Stimulated activated CD8-positive, alpha-beta memory T cell treated with anti-CD3 and anti-CD28 coated beads, Interleukin-2, amount 100 ng/mL, for 1 hour (primary cell): ENCODE measurements at places on chromosomes 3 and 15.

DNA sequence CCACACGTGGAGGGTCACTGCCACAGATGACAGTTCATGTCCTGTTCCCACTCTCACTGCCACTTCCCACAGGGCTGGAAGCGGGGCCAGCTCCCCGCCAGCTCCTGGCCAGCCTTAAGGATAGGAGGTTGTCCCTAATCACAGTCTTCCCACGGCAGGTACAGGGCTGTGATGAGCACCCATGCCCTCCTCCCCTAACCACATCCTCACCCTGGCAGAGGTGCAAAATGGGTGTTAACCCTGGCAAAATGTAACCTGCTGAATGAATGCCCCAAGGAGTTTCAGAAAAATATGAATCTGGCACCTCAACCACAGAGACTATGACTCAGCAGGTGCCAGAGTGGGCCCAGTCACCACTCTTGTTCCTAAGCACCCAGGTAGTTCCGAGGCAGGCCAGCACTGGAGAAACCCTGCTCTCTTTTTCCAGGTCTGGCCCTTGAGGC lies 185.1 kb upstream of the TPM1 start:
- no peak for DNase-seq

DNA sequence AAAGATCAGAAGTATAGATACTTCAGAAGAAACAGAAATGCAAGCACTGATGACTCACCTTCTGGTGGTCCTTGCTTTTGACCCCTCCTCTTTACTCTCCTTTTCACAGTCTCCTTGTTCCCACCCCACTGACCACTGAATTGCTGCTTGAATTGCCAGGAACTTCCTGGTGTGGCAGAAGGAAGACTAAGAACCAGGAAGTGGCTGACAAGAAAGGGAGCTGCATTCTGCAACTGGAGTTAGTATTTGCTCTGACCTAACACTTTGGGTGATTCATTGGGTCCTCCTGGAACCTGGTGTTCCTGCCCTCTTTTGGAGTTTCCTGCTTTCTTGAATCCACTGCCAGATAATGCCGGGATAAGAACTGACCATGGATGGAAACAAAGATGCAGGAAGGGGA lies 23.0 kb downstream of the KY start:
- DNase-seq: no peak

GRCh38 chr3:107461721-107462120 lies 61.0 kb upstream of the BBX start:
- no peak for DNase-seq

DNA sequence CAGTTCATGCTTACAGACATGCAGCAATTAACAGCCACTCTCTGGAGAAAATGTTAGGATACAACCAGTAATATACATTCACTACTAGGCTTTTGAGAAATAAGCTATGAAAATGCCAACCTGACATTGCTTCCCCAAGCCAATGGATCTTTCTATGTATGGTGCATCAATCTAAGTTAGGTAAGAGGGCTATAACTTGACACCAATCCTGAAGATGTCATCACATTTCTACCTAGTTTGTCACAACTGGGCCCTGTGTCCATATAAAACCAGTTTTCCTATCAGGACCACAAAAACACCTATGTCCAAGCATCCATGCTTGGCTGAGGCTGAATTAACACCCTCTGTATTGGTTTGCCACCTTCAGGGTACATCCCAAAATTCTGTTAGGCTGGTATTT lies 13.8 kb upstream of the GPX1 start:
- DNase-seq: no peak

- no peak for DNase-seq
Observed at GRCh38 chr3:63900459-63900858, 11.7 kb downstream of the SCAANT1 start.

DNA sequence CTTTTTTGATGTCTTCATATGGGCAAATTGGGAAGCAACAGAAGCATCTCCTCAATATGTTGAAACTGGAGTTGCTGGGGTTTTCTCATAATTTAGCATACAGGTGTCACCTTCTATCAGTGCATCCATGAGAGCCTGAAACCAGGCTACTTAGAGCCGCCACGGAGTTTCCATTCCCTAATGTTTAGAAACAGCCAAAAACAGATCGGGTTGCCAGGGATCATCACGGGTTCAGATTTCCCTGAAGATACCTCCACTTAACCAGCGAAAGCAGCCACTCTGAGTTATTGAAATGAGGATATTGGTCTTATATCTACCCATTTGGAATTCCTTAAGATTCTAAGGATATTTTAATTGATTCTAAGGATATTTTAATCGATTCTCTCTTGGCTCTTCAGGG lies 14.5 kb downstream of the TERB2 start:
- DNase-seq: no peak

DNA sequence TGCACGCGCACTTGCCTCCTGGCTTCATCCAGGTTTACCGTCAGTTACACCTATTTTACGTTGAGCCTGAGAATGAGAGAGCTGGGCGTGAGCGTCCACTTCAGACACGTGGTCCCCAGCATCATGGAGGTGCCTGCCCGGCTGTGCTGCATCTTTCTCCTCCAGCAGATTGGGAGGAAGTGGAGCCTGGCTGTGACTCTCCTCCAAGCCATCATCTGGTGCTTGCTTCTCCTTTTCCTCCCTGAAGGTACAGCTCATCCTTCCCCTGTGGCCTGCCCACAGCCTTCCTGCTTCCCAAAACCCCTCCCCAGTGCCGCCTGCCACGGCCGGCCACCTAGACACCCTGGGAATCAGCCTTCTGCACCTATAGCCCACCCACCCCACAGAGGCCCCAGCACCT lies 31.6 kb downstream of the SLC22A14 start:
- DNase-seq: no peak

GRCh38 chr3:61807865-61808276 lies 246.5 kb downstream of the PTPRG start:
- DNase-seq: no peak

DNA sequence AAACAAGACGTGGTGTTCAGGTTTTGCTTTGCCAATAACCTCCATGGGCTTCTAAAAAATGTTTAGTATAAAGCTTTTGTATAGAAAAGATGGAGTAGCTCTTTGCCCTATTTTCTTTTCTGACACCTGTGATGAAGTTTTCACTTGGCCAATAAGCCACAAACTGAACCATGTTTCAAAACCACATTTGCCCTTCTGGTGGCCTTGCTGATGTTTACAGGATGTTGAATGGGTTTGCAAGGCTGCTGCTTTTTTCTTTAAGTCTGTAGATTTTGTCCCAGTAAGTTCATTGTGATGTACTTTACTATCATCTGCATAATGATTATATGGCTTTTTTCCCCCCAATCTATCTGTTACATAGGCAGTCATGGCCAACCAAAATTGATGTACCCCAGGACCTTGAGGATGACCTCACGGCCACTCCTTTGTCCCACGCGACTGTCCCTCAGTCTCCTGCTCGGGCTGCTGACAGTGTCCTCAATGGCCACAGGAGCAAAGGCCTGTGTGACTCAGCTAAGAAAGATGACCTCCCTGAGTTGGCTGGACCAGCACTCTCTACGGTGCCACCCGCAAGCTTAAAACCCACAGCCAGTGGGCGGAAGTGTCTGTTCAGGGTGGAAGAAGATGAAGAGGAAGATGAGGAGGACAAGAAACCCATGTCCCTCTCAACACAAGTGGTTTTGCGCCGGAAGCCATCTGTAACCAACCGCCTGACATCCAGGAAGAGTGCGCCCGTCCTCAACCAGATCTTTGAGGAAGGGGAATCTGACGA lies 60.8 kb downstream of the SNRK start:
- peak; percentile 21 for DNase-seq

DNA sequence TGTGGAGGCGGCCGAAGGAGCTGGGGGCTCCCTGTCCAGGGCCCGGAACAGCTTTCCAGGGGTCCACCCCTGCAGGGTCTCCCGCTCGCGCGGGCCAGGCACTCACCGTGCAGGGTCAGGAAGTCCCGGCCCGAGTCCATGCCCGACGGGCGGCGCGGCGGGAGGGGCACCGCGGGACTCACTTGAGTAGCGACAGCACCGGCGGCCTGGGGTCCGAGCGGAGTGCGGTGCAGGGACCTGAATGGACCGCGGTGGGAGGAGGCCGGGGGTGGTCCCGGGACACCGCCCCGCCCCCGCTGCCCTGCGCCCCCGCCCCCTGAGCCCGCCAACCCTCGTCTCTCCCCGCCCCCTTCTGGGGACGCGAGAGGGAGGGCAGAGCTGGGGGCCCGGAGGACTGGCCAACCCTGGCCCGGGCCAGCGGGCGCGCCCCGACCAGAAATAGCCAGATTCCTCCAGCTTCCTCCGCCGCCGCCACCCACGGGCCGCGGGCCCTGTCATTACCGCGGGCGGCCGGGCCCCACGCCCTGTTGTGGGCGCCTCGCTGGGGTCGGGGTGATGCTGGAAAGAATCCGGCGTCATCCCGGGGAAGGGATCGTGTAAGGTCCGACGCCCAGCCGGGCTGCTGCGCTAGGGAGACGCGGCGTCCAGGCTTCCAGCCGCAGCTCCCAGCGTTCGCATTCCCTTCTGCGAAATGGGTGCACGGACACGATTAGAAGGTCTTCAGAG lies at the start of gene PLCD1:
TSS of gene PLCD1 (minus strand) at position 243 of the 726 bp plus-strand sequence. CDS start at position 140, 103 bp downstream.
- DNase-seq: peak; percentile 14

DNA sequence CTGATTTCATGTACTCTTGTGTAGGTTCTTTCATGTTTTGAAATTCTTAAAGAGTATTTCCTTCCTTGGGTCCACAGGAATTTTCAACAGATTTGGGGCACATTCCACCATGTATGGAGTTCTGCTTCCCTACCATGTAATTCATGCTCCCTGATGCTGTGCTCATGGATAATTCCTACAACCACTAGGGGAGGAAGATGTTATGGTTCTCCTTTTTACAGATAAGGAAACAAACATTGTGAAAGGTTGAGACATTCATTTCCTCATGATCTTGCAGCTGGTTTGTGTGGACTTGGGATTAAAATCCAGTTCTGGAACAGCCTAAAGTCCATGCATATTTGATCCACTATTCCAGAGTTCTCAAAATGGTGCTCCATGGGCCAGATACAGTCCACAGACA lies 174.9 kb upstream of the FRMD4B start:
- DNase-seq: no peak

GRCh38 chr3:43699864-43700263 lies 9.1 kb downstream of the ABHD5 start:
- no peak for DNase-seq

DNA sequence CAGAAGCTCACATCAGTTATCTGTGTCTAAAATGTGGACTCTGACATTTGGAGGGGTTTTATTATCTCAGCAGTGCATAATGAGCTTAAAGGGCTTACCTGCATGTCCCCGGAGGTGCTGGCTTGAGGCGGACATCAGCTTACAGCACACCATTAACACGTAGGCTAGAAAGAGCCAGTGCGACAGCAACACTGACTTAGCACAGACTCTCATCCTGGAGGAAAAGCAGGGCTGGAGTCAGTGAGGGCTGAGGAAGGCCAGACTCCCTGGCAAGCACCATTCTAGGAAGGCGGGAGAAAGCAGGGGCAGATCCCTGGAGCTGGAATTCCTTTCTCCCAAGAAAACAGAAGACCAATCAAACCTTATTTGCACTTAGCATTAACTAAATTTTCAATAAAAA lies 51.7 kb downstream of the TAFA4 start:
- no peak for DNase-seq

- DNase-seq: no peak
Observed at GRCh38 chr15:76134537-76134936, 74.8 kb downstream of the TMEM266 start.

GRCh38 chr15:71888797-71889196 lies 78.4 kb downstream of the NR2E3 start:
- no peak for DNase-seq
